ENCODE measurements at places on chromosomes 5 and 9.

DNA sequence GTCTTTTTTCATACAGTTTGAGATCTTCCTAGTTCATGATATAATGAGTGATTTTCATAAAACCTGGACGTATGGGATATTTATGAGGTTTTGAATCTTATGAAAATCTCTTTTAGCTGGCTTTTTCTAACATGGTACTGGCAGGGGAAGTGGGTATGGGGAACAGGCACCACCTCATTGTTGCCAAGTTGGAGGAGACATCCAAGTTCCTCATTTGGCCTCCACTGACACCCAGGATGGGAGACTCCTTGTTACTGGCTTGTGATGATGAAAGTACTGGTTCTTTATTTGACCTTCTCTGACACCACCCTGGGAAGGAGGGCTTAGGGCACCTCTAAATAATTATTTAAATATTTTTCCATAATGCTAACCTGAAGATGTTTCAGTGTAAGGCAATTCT, 4.0 kb upstream of the TNPO1 start:
- no peak for DNase-seq

DNA sequence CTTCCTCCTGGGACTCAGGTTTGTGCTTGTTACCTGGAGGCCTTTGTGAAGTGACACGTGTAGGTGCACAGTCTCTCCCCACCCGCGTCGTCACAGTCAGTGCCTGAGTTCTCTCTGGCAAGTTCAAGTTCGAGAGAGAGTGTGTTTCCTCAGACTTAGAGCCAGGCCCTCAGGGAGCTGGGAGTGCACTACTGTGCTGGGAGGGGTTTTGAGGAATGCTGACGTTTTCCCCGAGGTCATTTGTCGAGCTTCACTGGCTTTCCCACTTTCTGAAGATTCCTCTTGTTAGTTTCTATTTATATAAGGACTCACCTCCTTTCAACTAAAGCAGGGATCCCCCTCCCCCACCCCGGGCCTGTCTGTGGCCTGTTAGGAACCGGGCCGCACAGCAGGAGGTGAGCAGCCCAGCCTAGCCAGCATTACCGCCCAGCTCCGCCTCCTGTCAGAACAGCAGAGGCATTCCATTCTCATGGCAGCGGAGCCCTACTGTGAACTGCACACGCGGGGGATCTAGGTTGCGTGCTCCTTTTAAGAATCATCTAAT, 209.2 kb downstream of the DIRAS2 start:
- no peak for DNase-seq

DNA sequence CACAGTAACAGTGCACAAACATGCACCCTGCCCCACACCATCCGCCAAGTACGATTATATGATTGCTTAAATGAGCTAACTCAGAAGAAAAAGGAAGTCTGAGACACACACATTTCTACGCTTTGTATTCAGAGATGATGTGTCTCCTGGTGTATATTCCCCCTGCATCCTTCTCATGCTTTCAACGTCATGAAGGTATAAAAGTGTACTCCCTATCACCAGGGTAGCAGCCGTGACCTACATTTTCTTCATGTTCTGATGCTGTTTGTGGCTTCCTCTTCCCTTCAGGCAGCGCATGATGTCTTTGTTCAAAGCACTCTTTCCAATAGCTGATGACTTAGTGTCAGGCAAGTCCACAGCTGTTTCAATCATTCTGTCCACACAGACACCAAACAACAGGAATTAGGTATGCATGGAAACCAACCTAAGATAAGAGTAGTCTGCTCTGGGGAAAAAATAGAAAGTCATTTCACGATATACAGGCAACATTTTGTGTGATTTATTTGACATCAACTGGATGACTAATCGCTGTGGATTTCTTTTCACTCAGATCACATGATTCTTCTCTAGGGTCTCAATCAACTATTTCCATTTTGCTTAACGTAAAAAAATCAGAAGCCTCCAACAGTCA, 269.4 kb upstream of the PTGER4 start:
- no peak for DNase-seq

- DNase-seq = no peak
Observed at GRCh38 chr5:626850-627249, 14.7 kb downstream of the CEP72 start.

- no peak for DNase-seq
Observed at GRCh38 chr9:31140316-31140715, 1244.1 kb upstream of the ACO1 start.

GRCh38 chr5:154618696-154619095, 136.5 kb upstream of the LARP1 start:
- no peak for DNase-seq

DNA sequence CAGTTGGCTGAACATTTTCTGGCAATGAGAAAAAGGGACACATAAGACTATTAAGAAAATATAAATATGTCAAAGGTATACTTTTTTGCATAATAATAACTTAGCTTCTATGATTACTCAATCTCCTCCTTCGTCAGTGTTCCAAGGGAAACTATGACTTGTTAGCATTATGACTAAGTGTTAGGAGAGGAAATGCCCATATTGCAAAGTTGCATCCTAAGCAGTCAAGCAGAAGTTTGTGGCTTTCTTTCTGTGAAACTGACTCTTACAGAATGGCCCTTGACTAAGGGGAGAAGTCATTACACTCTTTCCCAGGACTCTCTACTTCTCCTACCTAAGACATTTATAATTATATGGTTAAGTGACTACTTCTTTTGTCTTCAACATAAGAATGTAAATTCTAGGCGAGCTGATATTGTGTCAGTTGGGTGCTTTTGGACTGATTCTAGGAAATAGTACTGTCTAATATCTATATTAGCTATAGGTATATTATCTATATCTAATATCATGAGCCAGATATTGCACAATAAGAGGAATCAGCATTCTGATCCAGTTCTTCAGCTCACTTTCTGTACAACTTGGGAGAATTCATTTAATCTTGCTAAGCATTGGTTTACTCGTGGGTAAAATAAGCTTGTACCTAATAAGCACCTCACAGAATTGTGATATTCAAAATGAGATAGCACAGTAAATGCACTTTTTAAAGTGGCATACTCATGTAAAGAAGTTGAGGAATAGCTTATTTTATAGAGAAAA, 16.4 kb upstream of the SPINK6 start:
- DNase-seq = no peak

DNA sequence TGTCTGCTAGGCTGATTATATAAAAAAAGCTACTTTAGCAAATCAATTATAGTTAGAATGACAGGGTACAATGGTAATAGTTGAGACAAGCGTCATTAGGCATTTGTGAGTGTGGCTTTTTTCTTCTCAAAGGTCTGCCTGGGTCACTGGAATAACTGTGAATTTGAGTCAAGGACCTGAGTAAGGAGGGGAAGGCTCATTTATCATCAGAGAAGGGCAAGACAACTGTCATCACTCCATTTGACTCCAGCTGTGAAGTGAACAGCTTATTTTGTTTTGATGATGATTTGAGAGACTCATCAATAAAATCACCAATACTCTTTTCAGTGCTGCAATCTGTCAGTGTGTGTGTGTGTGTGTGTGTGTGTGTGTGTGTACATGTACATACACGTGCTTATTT, 118.6 kb downstream of the MAT2B start:
- no peak for DNase-seq

GRCh38 chr5:146744068-146744745, 134.3 kb downstream of the PPP2R2B start:
- DNase-seq = no peak

DNA sequence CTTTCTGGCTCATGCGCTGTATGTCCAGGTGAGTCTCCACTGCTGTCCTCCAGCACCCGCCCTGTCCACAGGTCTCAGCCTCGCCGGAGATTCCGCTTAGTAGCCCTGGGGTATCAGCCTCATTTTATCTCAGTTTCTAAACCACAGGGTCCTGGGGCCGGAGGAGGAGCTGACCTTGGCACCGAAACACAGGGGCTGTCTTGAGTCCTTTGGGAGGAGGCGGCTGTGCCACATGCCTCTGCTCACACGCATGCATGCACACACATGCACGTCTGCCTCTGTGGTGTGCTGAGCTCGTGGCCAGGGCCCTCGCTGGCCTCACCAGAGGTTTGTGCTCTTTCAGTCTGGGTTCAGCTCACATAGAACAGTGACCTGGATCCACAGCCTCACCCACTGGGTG, 23.3 kb downstream of the TRIP13 start:
- no peak for DNase-seq

- DNase-seq = no peak
Observed at GRCh38 chr9:109771087-109771486, 8.9 kb upstream of the PALM2AKAP2 start.

GRCh38 chr9:121505903-121506735, 6.5 kb upstream of the GGTA1 start:
- DNase-seq = no peak

DNA sequence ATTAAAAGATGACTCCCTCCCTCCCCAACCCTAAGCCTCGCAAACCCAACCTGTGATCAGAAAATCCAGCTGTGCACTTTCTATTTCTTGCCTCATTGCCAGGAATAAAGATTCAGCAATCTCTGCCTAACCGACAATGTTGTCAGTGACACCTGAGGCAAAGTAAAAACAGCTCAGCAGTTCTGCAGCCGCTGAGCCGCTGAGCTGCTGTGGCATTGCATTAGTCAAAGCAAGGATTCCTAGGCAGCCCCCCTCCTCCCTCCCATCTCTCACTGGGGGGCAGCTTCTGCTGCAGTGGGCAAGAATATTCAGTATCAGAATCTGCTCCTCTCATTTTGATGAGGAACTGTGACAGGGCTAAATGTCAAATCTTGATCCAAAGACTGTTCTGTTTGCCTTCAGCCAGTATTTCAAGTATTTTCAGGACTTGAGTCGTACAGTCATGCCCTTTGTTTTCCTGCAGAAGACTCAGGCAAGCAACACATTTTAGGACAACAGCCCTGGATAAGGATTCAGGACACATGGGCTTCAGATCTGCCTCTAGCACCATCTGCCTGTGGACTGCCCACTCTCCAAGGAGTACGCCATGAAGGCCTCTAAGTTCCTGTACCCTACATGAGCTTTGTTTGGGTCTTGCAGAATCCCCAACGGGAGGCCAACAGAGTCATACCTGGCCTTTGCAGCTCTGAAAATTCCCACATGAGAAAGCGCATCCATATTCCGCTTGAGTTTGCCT, 41.1 kb upstream of the DAP start:
- DNase-seq = no peak

DNA sequence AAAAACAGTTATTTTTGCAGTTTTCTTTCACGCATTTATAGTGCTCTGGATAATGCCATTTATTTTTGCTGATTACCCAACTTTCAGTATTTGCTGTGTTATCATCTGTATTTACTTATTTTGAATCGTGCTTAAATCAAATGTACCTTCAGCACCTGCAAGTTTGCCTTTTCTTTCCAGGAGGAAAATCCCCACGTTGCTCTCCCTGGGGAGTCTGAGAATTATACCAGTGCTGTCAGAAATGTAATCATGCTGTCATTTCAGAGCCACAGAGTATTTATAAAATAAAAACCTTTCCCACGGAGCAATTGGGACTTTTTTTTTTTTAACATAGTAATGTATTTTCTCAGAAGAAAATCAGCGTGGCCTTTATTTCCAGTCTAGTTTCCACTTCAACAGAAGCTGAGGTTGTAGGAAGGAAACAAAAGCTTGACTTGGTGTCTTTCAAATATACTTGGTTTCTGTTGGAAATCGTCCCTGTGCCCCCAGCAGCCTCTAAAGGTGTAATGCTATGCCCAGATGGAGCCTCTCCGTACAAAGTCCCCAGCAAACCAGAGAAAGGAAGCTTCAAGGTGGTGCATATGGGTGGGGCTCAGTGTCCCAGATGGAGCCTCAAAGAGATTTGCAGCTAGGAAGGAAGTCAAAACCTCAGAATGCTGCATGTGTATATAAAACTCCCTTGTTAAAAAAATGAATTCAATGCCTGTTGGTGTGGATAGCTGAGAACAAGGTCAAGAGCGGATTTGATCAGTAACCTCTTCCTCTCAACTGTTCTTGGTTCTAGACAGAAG, 2.1 kb downstream of the GPR150 start:
- no peak for DNase-seq

GRCh38 chr9:130668196-130668595, 3.8 kb downstream of the PRDM12 start:
- no peak for DNase-seq
